ENCODE measurements at places on chromosomes 1 and 21.

GRCh38 chr1:22320587-22321344, 130.9 kb upstream of the ZBTB40 start:
- no peak for DNase-seq

DNA sequence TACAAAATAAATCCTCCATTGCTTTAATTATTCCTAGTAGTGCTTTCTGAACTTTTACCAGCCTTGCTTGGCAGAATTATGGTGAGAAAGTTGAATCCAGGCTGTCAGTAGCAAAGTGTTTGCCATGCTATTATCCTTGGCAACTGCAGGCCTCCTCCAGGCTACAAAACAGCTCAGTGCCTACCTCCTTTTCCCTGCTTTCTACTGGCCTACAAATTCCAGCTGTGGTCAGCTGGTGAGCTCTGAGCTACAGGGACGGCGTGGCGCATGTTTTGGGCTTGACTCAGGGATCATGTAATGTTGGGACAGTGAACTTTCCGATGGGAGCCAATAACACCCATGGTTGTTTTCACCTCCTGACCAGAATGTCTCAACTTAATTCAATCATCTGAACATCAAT, 456.1 kb upstream of the ADAMTS5 start:
- no peak for DNase-seq

- no peak for DNase-seq
Measured at GRCh38 chr1:76833151-76833550, 34.1 kb upstream of the ST6GALNAC5 start.

GRCh38 chr1:118928739-118929554, 59.2 kb downstream of the TBX15 start:
- no peak for DNase-seq

DNA sequence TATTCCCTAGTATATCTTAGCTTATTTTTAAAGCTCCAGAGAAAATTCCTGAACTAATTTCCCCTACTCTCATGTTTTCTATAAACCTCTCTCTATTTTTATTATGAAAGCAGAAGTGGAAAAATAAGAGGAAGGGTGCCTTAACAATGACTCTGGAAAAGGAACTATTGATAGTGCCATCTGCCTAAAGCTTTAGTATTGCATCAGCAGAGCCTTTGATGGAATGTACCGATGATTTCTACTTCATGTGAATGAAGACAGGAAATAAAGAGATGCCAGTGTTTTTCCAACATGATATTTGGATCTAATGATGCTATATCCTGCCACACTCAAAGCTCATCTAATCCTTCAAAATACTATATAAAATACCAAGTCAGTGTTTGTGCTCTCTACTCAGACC, 35.1 kb downstream of the TNFSF18 start:
- DNase-seq: no peak

DNA sequence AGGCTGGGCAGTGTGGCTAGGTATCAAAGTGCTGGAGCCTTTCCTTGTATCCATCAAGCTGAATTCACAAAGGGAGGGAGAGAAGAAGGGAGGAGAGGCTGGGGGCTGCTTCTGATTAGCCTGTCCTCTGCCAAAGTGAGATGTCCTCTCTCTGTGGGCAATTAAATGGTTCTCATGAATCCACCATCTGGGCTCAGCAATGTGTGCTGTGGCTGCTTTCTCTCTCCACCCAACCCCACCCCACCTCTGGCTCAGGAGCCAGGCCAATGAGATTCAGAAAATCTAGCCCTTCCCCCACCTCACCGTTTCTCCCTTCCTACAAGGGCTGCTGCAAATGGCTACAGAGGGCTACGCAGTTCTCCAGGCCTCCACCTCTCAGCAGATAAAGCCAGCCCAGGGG, 154.6 kb downstream of the TENT5C start:
- no peak for DNase-seq

Measured in NCI-H510A treated with DMSO at 0.1 percent for 48 hours (cell line).